ENCODE measurements at places on chromosomes 1 and 21.

DNA sequence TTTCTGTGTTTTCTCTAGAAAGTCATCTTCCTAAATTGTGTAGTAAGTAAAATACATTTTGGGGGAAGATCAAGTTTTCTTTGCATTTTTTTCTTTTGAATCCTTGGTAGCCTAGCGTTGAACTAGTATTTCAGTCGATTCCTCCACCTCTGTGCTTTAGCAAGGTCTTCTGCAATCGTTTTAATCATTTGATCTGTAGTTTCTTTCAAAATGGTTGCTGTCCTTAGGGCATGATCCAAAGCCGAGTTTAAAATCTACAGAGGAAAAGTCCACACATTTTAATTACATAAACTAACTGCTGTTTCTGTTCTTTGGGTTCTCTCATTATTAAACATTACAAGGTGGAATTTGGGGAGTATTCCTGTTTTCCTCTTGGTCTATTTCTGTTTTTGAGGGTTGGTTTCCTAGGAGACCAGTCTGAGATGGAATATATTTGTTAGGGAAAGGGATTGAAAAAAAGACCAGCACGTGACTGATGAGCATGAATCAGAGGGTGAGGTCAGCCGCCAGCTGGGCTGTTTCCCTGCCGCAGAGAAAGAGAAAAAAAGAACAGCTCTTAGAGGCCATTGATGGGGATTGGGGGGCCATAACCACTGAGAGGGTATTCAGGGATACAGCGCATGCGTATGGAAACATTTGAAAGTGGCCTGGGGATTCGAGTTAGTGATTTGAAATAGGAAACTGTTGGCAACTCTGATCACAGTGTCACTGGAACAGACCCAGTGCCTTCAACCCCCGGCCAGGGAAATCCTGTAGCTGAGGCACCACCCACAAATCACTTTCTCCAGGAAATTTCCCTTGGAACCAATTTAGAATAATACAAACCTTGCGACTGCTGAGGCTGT is 40.6 kb downstream of the AKNAD1 start:
- DNase-seq = peak; percentile 74

DNA sequence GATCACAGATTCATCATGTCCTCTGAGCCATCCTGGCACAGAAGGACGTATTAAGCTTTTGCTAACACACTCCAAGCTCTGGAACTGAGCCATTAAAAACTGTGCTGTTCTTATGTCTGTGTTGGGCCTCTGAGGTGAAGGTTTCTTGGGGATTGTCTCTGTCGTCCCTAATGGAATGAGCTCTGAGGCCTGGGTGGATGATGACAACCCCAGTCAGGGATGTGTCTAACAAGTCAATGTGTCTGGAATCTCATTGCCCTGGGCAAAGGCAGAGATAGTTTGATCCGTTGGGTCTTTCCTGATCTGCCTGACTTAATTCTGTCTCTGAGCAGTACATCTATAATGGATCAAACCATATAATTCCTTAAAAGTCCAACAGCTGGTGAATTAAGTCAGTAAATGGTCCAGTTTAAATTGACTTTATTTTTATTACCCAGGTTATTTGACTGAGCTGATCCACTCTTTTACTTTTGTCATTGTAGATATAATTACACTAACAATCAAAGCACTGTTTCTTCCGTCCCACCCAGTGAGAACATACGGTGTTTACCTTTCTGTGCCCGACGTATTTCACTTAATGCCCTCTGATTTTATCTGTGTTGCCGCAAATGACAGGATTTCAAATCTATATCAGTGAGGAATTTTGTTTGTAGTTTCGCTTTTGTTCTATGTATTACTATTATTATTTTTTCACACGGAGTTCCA is 38.8 kb upstream of the OR2B11 start:
- DNase-seq = no peak

GRCh38 chr1:160207771-160208556 is 2.8 kb downstream of the PEA15 start:
- no peak for DNase-seq

DNA sequence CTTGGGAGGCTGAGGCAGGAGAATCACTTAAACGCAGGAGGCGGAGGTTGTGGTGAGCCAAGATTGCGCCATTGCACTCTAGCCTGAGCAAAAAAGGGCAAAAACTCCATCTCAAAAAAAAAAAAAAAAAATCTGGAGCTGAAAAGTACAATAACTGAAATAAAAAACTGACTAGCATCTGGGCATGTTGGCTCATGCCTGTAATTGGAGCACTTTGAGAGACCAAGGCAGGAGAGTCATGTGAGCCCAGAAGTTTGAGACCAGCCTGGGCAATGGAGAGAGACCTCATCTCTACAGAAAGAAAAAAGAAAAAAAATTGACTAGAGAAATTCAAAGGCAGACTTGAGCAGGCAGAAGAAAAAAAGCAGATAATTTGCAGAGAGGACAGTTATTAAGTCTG is 18.1 kb downstream of the CLDN19 start:
- DNase-seq = peak; percentile 49

- no peak for DNase-seq
Measured at GRCh38 chr1:53323316-53323715, 4.6 kb downstream of the LRP8 start.

GRCh38 chr1:42279055-42279454 is 56.0 kb downstream of the FOXJ3 start:
- no peak for DNase-seq

GRCh38 chr1:101161619-101162018 is 75.2 kb upstream of the S1PR1 start:
- DNase-seq = no peak

DNA sequence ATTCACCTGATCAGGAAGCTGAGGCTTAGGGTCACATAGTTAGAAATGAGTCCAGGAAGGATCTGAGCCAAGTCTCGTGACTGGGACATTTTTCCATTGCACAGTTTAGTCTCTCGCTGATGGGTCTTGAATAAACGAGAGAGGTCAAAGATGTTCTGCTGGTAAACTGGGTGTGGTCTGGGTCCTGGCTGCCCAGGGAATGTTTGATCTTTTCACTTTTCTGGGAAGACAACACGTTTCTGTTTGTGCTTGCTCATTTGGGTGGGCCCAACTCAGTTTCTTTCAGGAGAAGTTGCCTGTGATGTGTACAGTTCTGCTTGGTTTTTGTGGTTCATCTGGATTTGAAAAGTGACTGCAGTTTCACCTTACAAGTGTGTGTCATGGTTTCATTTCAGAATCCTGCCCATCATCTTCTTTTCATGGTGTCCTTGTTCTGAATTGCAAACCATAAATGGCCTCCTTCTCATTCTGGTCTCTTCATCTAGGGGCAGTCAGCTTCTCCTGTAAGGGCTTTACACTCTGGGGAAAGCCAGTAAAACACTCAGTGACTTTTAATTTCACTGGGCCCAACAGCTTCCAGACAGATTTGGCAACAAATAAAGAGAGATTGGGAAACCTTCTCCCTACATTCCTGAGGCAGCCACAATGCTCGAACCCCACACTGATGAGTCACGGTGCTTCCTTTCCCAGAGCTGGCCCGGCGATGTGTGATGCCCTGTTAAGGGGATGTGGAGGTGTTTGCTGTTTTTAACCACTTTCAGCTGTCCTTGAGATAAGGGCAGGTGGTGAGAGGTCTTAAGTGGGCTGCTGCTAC is 7.2 kb upstream of the TACSTD2 start:
- DNase-seq = peak; percentile 96

DNA sequence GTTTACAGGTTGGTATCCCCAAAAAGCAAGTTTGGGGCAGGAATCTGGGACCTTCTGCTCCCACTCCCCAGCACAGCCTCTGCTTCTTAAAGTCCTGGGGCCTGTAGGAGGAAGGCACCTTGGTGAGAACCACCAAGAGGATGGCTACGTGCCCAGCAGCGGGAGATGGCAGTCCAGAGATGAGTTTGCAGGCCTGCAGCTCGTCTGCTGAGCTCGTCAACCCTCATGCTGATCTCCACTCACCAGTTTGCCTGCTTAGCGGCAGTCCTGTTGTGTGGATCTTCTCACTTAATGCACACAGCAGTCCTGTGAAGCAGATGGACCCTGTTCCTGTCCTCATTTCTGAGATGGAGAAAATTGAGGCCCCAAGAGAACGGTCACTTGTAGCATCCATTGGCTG is 160.5 kb downstream of the DYRK1A start:
- DNase-seq = no peak

DNA sequence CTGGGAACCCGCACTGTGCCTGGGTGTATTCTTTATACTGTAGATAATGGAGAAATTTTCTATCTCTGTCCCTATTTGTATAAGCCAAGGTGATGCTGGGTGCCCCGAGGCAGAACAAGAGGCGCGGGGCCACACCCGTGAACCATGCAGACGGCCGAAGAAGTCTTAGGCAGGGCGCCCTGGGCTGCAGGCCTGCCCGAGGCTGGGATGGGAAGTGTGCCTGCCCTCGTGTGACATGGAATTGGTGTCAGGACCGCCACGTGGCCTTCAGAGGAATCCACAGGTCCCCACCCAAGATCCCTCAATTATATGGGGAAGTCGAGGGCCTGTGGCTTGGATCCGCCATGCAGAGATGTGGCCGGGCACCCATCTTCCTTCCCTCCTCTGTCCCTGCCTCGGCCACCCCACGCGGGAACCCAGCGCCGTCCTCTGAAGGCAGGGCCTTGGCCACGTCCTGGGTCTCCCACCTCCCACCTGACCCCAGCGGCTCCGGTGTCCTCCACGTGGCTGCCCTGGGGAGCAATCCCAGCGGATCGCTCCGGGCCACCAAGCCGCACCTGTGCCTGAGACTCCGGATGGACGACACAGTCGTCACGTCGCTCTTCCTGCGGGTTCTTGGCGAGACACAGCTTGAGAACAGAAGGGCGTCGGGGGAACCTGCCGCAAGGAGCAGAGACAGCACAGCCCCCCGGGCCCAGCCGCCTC is 19.9 kb upstream of the ARHGEF16 start:
- no peak for DNase-seq

DNA sequence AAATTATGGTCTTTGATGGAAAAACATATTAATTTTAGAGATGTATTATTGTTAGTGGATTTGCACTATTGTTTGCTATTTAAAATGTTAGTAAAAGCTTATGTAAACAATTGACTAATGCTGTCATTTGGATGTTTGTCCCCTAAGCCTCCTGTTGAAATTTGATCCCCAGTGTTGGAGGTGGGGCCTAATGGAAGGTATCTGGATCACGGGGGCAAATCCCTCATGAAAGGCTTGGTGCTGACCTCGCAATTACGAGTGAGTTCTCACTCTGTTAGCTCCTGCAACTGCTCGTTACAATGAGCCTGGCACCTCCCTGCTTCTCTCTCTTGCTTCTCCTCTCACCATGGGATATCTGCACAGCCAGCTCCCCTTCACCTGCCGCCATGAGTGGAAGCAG is 14.3 kb downstream of the TMEM35B start:
- DNase-seq = no peak

- peak; percentile 33 for DNase-seq
Measured at GRCh38 chr1:88731475-88732269, 47.6 kb downstream of the PKN2 start.

All from bronchial epithelial cell (primary cell).